ENCODE measurements at places on chromosomes 2 and 18. TPM values are rescaled to one million over a fixed set of nuclear protein-coding genes. Genes with fewer than 3 reads are reported as not detected.

DNA sequence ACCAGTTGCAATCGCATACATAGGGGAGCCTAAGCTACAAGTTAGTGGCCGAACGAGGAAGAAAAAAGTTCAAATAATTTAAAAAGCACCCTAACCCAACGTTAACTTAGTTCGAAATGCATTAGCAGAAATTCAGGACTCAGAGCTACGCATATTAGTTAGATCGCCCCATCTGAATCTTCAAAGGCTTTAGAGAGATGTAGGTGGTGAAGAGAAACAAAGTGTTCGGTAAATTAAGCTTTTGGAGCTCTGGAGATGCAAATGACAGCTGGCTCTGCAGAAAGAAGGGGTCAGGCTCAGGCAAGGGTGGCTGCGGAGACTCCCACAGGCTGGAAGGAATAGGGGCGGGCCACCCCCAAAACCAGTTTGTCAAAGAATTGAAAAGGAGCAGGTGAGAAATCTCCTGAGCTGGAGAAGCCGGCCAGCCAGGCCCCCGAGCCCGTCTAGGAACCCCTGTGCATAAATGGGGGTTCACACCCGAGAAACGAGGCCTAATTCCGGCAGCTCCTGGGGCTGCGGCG is 621 bp downstream of the TXNL1 start:
- DNase-seq: no peak

DNA sequence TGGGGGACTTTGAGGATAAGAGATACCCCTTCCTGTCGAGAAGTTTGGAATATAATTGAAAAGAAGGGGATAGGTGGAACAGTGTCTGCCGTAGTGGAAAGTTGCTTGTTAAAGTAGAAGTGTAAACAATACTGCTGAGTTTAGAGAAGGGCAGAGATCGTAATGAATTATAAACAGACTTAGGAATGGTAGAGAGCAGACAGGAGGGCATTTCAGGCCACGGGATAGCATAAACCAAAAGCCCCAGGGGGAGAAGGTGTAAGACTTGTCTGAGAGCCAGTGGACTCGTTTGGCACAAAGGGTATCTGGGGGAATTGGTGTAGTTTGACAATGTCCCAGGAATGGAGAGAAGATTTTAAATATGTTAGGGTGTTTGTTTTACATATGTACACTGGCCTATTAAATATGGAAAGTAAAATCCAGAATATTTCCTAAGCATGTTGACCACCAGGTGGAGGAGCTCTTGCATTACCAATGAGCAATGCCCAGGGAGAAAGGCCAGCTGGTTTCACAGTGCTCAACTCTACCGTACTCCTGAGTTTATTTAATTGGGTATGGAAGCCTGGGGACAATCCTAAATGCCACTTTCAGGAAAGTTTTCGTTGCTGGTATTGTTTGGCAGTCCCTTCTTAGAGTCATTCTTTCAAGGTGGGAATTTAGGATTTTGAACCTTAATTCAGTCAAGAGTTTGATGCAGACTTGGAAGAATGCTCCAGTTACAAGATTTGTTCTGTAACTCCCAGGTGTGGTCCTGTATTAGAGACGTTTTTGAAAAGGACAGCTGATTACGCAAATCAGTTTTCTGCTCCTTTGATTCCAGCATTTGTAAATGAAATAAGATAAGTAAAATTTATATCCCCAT is 7.5 kb downstream of the COPS8 start:
- DNase-seq: peak; percentile 48

- no peak for DNase-seq
Measured at GRCh38 chr18:28124131-28125029, 52.5 kb downstream of the CDH2 start.

- DNase-seq: no peak
Measured at GRCh38 chr2:223779877-223780276, 57.5 kb downstream of the AP1S3 start.

DNA sequence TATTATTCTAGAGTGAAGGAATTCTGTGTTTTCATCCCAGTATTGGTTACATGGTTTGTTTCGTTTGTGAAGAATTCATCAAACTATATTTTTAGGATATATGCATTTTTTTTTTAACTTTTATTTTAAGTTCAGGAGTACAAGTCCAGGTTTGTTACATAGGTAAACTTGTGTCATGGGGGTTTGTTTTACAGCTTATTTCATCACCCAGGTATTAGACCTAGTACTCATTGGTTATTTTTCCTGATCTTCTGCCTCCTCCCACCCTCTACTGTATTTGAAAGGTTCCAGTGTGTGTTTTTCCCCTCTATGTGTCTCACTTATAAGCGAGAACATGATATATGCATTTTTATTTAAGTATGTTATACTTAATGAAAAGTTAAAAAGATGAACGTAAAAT is 47.6 kb downstream of the SCN9A start:
- no peak for DNase-seq

- no peak for DNase-seq
Measured at GRCh38 chr18:75422341-75422910, 5.1 kb downstream of the SMIM21 start.

GRCh38 chr2:239869272-239870155 is 155.6 kb downstream of the NDUFA10 start:
- DNase-seq: no peak

GRCh38 chr2:74418312-74418711 is 3.1 kb downstream of the C2orf81 start:
- DNase-seq: peak; percentile 85

GRCh38 chr18:2146754-2147153 is 424.6 kb downstream of the METTL4 start:
- no peak for DNase-seq

- no peak for DNase-seq
Measured at GRCh38 chr18:13447621-13448334, 229.2 kb downstream of the LDLRAD4 start.

DNA sequence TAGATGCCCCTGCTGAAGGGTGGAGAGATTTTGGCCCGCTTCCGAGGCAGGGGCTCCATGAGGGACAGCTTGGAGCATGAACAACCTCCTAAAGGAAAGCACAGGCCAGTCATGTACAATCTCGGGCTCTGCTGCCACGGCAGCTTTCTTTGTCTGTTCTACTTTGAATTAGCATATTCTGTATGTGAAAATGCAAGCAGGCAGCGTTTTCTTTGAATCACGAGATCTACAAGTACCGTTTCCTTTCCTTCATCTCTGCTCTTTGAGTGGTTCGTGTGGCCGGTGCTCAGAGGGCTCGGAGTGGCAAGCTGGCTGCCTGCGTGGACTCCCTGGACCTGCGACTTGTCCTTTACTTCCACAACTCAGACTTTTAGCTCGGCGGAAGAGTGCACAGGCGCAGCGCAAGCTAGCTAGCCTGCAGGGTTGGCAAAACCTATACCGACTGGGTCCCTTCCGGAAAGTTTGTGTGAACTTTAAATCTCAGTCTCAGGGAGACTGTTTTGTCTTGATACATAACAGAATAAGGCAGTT is 6.9 kb downstream of the TWIST2 start:
- no peak for DNase-seq

DNA sequence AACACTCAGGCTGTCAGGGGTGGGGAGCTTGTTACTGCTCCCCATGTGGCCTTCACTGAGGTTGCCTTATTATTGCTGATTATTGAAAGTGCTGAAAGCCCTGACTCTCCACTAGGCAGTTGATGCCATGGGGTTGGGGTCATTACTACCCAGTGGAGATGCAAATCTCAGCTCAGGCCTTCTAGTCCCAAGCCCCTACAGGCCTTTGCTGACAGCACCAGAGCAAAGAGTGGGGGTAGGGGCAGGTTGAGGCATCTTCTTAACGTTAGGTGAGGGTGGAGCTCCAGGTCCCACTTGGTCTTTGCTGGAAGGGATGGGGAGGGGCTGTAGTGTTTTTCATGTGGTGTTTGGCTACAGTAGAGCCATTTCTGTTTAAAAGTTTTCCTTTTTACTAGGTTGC is 104.5 kb downstream of the UXS1 start:
- DNase-seq: no peak

DNA sequence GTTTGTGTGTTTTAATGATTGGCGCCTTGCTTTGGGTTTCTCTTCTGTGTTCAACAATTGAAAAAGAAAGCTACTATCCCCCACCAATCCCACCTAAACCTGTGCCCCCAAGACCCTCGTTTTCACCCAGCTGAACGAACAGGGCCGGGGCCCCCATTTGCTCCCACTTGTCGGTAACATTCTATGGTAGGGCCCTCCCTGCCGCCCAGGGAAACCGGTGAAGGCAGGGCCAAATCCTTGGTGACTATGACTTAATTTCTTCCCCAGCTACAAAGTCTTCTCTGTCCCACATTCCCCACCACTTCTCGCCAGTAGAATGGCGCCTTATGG is 598 bp upstream of the SNRNP200 start:
- DNase-seq: no peak

GRCh38 chr18:36386150-36386920 is 88.8 kb downstream of the FHOD3 start:
- DNase-seq: no peak

DNA sequence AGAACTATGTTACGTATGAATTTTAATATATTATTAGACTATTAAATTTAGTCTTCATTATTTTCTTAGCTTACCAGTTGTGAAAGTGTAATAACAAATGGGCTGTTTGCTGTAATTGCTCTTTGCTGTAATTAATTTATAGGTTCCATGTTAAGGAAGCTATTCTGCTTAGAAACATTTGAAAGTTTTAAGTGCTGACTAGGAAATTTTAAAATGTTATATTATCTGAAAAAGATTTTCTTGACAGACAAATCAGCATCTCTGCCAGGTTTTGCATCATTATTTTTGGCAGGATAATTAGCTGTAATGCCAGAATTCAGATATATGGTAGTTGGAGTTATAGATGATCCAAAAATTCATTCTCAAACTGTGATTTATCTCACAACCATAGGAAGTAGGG is 42.2 kb downstream of the OTX1 start:
- DNase-seq: no peak

- DNase-seq: no peak
Measured at GRCh38 chr2:236661061-236661761, 91.6 kb downstream of the ACKR3 start.

RNF144A gene
- total RNA-seq: 10.6 TPM

HMSD gene
- 0.57 TPM for total RNA-seq

SPAG16 gene
- total RNA-seq: 23.4 TPM

DTNA gene
- 194 TPM for total RNA-seq

LYG1 gene
- total RNA-seq: 0.47 TPM

PSMA8 gene
- total RNA-seq: not detected

Data from heart right ventricle (tissue), 16 donors.